CD4-positive, alpha-beta T cell (primary cell): ENCODE measurements at places on chromosomes 7 and 10. TPM values are rescaled to one million over a fixed set of nuclear protein-coding genes. Genes with fewer than 3 reads are reported as not detected.

Gene C10orf67
- not detected for total RNA-seq

Gene ENTPD1
- total RNA-seq: 0.82 TPM

Gene LRIT1
- not detected for total RNA-seq

Gene AHCYL2
- 6.0 TPM for total RNA-seq

Gene TFPI2
- total RNA-seq: not detected

Gene OPN1SW
- total RNA-seq: not detected

Gene ITIH2
- not detected for total RNA-seq

Gene ZNF804B
- total RNA-seq: not detected

Gene SPDYE5
- total RNA-seq: not detected

Gene IFT22
- total RNA-seq: 2.7 TPM

Gene CACNB2
- not detected for total RNA-seq

Gene MLXIPL
- total RNA-seq: not detected

Gene PRSS2
- not detected for total RNA-seq

Gene FAM25G
- total RNA-seq: not detected

Gene SRI
- total RNA-seq: 45.7 TPM

Gene MSS51
- total RNA-seq: 1.1 TPM
